ENCODE measurements at places on chromosomes 4 and X.

GRCh38 chr4:151403656-151404055 is 5.3 kb upstream of the FHIP1A start:
- no peak for DNase-seq

DNA sequence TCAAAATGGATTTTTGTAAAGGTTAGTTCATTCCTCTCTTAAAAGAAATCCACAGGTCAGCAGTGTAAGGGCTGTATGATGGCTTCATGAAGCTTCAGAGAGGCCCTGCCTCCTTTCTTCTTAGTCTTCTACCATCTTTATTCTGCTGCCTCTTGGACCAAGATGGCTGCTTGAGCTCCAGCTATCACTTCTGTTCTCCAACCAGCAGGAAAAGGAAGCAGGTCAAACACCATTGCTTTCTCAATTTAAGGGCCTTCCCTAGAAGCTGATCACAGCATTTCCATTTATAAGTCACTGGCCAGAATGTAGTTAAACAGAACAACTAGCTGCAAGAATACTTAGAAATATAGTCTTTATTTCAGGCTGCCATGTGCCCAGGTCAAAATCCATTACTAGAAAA is 336.8 kb upstream of the KLF3 start:
- no peak for DNase-seq

DNA sequence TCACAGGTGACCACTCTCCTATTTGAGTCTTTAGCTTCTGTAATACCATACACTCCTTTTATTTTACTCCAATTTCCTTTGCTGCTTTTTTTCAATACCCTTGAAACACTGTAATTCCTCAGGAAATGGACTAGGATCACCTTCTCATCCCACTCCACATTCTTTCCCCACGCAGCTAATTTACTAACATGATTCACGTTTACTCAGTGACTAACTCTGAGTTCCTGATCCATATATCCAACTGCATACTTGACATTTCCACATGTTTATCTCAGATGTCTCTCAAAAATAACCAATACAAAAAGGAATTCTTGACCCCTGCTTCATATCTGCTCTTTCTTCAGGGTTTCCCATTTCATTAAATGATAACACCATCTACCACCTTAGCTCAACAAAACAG is 19.9 kb downstream of the RPS6KA6 start:
- DNase-seq: no peak

DNA sequence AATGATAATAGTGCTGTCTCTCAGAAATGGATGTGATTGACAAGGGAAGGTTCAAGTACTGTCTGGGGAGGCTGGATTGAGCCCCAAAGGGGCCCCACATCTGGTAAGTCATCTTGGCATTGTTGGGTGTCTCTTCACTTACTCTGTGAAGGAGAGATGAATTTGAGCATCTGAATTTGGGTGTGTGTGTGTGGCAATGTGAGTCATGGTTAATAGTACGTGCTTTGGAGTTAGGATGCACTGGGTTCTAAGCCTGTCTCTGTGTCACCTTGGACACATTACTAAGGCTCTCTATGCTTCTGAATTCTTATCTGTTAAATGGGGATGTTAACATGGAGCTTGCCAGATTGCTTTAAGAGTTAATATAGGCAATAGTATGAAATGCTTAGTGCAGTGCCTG is 80.4 kb downstream of the FRAS1 start:
- no peak for DNase-seq

DNA sequence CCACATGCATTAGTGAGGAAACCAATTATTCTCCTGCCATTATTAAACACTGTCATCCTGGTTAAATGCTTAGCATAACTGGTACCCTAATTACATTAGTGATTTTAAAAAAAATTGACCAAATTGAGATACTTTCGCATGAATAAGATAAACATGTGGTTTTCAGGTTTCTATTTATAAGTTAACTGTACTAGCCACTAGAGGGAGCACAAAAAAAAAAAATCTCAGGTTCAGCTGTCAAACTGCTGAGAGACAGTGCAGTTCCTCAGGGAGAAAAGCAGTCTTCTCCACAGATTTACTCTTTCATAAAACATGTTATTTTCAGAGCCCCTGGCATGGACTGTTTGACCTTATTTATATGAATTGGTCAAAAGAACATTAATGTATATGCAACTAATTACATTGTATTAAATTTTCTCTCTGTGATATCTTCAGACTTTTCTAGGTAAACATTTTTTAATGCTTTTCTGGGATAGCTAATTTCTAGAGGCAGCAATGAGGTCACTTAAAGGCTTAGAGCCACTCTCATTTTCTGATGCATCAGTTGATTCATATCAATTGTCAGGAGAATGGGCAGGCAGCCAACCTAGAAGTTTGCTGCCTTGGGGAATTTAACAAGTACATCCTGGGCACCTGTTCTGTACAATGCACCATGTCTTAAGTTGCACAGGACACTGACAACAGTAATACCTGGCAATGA is 167.5 kb downstream of the CDS1 start:
- no peak for DNase-seq

GRCh38 chr4:114043116-114043515 is 63.7 kb upstream of the ARSJ start:
- no peak for DNase-seq

DNA sequence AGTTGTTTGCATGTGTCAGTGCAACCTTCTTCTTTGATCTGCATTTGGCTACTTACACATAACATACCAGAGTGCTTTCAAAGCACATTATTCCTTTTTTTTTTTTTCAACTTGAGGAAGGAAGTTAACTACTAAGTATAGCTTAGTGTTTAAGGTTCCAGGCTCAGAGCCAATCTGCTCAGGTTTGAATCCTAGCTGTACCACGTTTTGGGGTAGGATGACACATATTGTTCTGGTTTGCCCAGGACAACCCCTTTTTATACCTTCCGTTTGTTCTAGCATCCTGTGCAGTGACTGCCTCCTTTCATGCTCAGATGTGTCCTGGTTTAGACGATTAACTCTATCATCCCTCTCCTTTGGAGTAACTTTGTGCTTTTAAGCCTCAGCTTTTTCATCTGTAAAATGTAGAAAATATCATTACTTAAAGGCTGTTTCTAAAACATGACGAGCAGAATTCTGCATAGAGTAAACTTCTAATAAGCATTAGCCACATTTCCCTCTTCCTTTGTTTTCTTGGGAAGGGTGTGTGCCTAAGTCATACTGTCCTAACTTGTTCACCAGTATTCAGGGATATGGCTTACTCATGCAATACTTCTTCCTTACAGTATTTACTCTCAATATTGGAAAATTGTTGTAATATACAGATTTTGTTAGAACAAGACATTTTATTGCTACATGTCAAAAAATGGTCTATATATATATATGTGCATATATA is 281.3 kb downstream of the C4orf33 start:
- DNase-seq: no peak

DNA sequence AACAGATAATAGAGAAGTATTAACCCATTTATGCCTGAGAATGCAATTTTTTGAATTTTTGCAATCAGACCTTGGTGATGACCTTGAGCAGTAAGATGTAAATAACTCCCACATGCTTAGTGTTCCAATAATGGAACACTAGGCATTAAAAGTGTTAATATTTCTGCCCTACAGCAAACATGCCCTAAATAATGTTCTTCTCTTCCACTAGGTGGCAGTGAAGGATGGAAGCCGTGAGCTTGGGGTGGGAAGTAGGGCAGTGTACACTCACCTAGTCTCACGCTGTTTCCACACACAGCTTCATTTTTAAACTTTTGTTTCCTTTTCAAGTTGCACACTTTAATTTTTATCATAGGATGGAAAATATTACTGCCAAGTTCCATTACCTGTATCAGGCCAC is 613.1 kb upstream of the HS3ST1 start:
- DNase-seq: no peak

DNA sequence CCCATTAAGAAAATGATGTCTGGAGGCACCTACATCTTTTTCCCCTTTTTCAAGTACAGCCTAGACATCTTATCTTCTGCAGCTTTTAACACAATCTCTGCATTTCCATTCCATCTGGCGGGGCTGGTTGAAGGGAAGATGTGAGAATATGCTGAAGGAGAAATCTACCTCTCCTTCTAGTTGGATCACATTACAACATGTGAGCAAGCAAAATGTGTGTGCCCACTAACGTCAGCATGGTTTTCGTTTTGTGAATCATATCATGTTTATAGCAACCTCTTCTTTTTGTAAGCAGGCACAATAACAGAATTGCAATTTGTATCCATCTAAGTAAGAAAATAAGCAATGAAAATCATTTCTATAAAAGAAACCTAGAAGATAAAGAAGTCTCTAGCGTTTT is 28.9 kb upstream of the MID1 start:
- no peak for DNase-seq

GRCh38 chrX:24023972-24024669 is 2.9 kb downstream of the KLHL15 start:
- no peak for DNase-seq

DNA sequence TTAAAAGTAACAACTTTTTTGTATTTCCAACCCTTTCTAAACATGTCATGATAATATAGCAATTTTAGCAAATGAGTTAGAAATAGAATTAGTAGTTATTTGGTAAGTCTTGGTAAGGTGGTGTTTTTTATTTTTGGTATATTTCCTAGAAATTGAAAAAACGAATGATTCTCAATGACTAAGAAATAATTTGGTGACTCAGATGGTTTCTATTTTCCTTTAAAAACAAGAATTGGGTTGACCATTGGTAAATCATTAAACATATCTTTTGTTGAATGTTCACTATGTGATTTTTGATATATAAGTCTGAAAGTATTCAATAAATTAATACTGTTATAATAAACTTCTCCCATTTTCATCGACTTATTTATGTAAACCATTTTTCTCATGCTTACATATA is 206.2 kb upstream of the BANK1 start:
- no peak for DNase-seq

GRCh38 chr4:113901994-113902787 is 77.3 kb downstream of the ARSJ start:
- no peak for DNase-seq

- DNase-seq: no peak
Measured at GRCh38 chr4:95742179-95742578, 97.7 kb upstream of the PDHA2 start.

Measured in NCI-H774 (cell line).